ENCODE measurements at places on chromosomes 2 and 18.
A peak's percentile ranks its signal among the peaks of the same experiment; 100 is the strongest.

GRCh38 chr2:105885456-105885855 lies 140.7 kb downstream of the NCK2 start:
- DNase-seq: no peak

DNA sequence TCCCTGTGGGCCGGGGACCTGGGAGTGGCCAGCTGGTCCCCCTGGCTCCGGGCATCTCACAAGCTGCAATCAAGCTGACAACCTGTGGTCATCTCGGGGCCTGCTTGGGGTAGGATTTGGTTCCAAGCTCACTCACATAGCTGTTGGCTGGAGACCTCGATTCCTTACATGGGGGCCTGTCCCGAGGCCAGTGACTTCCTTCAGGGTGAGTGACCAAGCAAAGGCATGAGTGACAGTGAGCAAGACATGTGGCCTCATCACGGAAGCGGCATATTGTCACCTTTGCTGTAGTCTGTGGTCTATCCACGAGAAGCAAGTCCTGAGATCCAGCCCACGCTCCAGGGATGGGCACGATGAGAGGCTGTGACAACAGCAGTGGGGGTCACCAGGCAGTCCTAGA lies 131.4 kb upstream of the ID2 start:
- no peak for DNase-seq

DNA sequence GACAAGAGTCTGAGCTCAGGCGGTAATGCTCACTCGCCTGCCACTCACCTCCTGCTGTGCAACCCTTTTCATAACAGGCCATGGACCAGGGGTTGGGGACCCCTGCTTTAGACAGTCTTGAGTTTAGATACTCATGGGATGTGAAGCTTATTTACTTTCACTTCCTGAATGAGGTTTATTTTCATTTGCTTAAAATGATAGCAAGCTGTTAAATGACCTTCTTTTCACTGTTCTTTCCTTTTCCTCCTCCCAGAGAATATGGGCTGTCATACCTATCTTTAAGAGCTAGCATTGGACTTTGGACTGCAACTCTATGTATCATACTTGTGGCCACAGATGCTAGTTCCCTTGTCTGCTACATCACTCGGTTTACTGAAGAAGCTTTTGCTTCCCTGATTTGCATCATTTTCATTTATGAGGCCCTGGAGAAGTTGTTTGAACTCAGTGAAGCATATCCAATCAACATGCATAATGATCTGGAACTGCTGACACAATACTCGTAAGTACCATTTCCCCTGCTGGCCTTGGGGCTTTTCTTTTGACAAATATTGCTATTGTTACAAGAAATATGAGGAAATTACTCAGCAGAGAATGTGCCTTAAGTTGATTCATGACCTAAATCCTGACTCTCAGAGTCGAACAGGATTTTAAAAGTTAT lies 168.5 kb downstream of the DPP4 start:
- DNase-seq: no peak

DNA sequence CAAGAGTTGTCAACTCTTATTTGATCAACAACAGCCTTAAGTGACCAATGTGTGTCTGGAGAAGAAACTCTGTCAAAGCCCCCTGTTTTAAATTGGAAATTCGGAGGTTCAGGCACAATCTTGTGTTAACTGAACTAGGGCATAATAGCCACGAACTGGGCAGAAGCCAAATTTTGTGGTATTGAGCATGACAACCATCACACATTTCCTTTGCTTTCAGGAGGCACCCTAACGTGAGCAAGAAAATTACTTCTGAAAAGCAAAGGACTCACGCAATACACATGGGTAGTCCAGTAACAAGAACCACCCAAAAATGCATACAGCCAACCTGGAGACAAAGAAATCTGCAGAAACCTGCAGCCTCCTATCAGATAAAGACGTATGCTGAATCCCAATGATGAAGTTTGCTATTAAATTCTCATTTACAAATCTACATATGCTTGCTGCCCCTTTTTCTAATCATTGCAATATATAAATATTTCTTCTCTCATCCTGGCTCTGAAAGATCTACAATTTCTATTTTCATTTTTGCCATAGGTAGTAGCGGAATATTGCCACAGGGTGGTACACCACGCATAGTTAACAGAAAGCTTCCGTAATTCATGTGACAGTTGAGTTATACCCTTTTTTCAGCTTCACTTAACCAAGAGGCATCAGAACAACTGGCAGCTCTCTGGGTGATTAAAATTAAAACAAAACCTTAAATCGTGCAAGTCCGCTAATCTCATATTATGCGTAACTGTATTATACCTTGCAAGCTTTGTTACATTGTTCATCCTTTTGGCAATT lies 495.8 kb downstream of the NRXN1 start:
- DNase-seq: no peak

DNA sequence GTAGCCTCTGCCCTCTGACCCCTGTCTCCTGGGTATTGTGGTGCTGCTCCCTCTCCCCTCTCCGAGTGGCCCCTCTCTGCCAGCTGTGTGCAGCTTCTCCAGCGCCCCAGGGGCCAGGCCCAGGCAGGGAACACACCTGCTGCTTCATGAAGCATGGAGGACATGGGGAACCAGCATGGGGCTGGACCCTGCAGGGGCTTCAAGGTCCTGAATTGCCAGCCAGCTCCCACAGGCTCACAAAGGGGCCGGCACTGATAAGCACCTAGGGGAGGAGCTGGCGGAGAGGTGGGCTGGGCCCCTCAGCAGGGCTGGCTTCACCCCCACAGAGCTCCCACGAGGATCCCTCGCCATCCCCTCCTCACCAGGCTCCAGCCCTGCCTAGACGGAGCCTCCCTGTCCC lies 77.4 kb upstream of the GPC1 start:
- no peak for DNase-seq

- no peak for DNase-seq
Measured at GRCh38 chr2:148021886-148022285, 995 bp downstream of the MBD5 start.

- DNase-seq: no peak
Measured at GRCh38 chr2:237577458-237577857, 11.1 kb downstream of the PRLH start.

DNA sequence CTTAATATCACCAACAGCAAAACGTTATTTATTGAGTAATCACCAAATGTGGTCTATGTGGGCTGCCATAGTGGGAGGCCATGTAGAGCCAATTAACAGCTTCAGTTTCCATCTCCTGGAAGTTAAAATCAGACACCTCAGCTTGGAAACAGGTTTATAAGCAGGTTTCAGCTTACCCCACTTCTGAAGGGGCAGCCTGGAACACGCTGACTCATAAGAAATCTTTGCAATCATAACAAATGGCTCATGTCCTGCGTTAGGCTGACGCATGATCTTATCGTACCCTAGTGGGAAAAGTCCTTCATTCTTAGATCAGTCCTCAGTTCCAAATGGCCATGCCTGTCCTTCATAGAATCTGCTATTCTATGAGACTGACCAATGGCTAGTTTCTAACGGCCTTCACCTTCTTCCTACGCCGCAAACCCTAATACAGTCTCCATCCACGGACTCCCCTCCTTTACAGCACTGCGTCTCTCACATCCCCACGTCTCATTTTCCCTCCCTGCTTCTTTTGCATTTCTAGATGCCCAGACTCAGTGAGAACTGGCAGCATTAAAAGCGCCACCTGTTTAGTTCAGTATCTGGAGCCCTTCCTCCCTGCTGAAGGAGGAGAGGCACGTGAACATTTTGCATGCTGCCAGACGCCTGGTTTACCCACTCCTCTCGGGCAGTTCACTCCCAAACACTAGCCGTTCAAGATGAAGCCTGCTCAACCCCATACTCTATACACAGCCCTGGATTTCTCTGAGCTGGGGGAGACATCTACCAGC lies 24.2 kb upstream of the BZW1 start:
- no peak for DNase-seq

DNA sequence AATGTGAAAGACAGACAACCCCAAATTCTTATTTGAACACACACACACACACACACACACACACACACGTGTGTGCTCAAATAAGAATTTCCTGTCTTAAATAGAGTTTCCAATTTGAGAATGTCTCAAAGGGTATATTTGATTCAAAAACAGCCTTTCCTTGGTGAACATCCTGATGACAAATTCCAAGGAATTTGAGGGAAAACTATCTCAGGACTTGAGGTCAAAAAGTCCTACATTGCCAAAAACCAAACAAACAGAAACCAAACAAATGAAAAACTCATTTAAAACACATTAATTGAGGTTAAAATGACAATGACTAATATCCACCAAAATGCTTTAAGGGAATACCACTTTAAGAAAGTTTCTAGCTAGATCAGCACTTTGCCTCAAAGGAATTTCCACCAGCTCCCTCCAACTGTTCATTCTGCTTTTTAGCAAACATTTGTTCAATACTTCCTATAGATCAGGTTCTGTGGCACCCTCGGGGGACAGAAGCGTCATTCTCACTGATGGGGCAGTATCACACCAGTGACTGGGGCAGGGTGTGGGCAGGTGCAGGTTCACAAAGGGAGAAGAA lies 232.1 kb upstream of the TRIB2 start:
- no peak for DNase-seq

GRCh38 chr2:207133458-207133819 lies 32.3 kb downstream of the KLF7 start:
- DNase-seq: no peak

DNA sequence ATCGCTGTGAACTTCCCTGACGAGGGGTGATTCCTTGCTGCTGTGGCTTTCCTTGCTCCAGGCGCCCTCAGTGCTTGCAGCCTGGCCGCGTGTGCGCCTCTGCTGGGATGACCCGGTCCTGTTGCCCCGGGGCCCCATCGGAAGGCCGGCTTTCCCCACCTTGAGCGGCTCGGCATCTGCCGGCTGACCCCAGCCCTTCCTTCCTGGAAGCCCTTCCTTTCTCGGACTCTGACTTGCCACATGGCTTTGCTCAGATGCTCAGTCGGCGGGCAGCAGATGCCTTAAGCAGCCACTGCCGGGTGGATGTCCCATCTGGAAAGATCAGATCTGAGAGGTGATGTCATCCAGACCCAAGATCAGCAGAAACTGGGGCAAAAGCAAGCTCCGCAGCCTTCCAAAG lies 100.5 kb upstream of the ODC1 start:
- no peak for DNase-seq

- DNase-seq: no peak
Measured at GRCh38 chr2:174683392-174683759, 80.9 kb downstream of the CHRNA1 start.

DNA sequence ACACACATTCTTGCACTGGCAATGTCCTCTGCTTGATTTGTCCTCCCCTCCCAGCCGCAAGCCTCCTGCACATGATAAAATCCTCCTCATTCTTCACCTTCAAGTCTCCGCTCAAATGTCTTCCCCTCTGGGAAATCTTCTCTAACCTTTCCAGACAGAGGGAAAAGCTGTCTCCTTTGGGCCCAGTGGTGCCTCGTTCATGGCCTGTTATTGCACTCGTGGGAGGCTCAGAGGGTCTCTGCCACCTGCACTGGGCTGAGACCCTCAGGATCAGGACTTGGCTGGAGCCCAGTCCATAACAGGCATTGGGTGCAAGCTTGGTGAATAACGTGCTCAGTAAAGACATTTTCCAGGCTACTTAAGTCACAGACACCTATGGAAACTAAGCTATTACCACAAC lies 68.6 kb downstream of the PTGR3 start:
- DNase-seq: no peak

GRCh38 chr2:111712361-111712760 lies 171.6 kb downstream of the ANAPC1 start:
- DNase-seq: no peak

DNA sequence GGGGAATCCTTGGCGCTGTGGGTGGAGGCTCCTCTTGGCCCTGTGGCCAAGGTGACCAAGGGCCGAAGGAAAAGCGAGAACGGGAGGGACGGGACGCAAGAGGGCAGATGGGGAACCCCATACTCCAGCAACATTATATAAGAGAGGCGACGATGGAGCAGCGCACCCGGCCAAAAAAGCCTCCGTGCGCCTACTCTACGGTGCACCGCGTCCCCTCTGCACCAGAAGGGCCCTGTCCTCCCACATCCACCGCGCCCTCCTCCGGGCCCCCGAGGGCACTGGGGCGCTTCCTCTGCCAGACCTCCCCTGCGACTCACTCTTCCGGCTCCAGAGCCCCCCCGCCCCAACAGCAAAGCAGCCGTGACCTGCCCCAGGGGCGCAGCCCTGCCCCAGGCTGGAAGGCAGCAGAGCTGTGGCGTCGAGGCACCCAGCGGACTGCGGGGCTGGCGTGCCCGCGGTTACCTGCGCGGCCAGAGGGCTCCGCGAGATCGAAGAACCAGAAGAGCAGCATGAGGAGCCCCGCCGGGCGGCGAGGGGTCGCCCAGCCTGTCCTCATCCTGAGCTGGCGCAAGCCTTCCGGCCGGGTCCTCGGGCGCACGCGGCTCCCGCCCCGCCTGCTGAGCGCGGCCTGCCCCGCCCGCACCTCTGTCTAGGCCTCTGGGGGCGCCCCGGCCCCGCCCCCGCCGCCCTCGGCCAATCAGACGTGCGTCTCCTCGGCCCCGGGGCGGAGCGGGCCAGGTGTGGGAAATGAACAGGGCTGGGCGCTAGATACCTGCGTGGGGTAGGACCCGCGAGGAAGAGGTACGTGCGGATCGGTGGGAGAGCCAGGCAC lies 106.3 kb upstream of the CD302 start:
- DNase-seq: peak; percentile 79

All from activated T-cell treated with anti-CD3 and anti-CD28 coated beads for 1 hour (primary cell).